ENCODE measurements at places on chromosomes 3 and 15. TPM values are rescaled to one million over a fixed set of nuclear protein-coding genes. Genes with fewer than 3 reads are reported as not detected.

INKA1 gene
- polyA plus RNA-seq, result 5.4 TPM

TNIK gene
- polyA plus RNA-seq, result 2.8 TPM

CRBN gene
- 21.8 TPM for polyA plus RNA-seq

PCOLCE2 gene
- 0.50 TPM for polyA plus RNA-seq

SLC15A2 gene
- polyA plus RNA-seq, result 0.07 TPM

CPB1 gene
- polyA plus RNA-seq, result not detected

RPL39L gene
- 18.1 TPM for polyA plus RNA-seq

C3orf85 gene
- not detected for polyA plus RNA-seq

AGTR1 gene
- polyA plus RNA-seq, result 2.2 TPM

ALPK3 gene
- 0.06 TPM for polyA plus RNA-seq

PRICKLE2 gene
- polyA plus RNA-seq, result 4.1 TPM

NR2F2 gene
- 161 TPM for polyA plus RNA-seq

CGNL1 gene
- 0.03 TPM for polyA plus RNA-seq

SYNPR gene
- not detected for polyA plus RNA-seq

All from IMR-90 (cell line).